ENCODE measurements at places on chromosomes 5 and 9.

DNA sequence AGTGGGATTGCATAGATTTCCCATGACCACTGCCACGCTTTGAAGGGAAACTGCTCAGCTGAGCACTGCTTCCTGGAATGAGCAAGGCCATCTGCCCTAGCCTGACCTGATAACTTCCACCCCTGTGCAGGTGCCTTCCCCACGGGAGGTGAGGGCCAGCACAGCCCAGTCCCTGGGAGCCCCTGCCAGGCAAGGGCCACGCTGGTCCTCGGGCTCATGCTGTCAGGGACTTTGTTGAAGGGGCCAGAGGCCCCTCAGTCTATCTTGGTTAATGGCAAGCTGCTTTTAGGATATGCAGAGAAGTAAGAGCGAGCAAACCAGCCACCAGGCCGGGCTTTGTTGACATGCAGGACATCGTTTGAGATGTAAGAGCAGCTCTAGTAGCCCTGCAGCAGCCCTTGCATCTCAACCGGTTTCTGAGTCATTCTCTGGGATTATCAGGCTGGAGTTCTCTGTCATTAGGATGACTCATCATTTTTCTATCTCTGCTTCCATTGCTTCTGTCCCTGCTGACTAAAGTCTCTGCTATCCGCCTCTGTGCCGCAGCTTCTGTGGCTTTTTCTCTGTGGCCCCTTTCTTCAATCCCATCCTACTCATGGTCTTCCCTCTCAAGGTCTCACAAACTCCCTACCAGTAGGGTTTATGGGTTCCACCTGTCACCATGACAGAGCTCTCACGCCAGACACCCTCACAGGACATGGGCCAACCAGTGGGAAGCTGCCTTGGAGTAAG is 30.6 kb upstream of the IQGAP2 start:
- H3K36me3 ChIP-seq, result no peaks in the 10 kb centered on the region
- no peak overlapping the region for H3K27ac ChIP-seq
- no peak overlapping the region for H3K4me3 ChIP-seq
- DNase-seq, result no peak
- no peaks in the 10 kb centered on the region for H3K27me3 ChIP-seq

- DNase-seq, result peak; percentile 95
- H3K4me1 ChIP-seq, result peaks cover 5% of the 10 kb centered on the region
- H3K27ac ChIP-seq, result peak within 1 kb of the TSS; percentile 93
- no peaks in the 10 kb centered on the region for H3K27me3 ChIP-seq
- peak within 1 kb of the TSS; percentile 96 for H3K4me3 ChIP-seq
These were observed at the start of gene BNIP1 for GRCh38 chr5:173144200-173145176. TSS of gene BNIP1 (plus strand) at chr5:173144531. CDS start at chr5:173144546, 15 bp downstream.

GRCh38 chr5:181241393-181241975 is 2.2 kb downstream of the RACK1 start:
- peak; percentile 80 for DNase-seq
- peaks cover 59% of the 10 kb centered on the region for H3K4me1 ChIP-seq
- H3K36me3 ChIP-seq, result peaks cover 51% of the 10 kb centered on the region
- peak overlapping the region; percentile 97 for H3K4me3 ChIP-seq
- peak overlapping the region; percentile 100 for H3K27ac ChIP-seq

- no peak overlapping the region for H3K27ac ChIP-seq
- no peak for DNase-seq
- H3K36me3 ChIP-seq, result no peaks in the 10 kb centered on the region
- H3K27me3 ChIP-seq, result no peaks in the 10 kb centered on the region
- peaks cover 11% of the 10 kb centered on the region for H3K4me1 ChIP-seq
- peak overlapping the region; percentile 1 for H3K4me3 ChIP-seq
These were observed 8.4 kb upstream of the GOLPH3 start for GRCh38 chr5:32182463-32183063.

DNA sequence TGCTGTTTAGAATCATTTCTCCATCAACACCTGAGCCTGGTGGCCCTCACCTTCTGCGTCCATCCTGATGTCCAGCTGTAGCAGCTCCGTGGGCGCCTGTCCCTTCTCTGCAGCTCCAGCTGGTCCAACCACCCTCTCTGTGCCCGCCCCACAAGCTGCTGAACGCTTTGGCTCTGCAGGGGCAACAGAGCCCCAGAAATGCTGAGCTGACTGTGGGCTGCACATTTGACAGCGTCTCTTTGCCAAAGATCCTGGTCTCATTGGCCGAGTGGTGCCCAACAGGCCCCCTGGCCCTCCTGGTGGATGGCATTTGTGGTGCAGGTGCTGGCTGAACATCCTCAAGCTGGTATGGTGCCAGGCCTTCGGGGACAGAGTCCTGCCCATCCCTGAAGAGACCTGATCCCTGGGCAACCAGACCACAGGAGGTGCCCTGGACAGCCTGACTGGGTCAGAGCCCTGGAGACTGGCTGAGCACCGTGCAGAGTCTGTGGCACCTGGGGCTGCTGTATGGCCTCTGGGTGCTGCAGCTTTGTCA is 25.3 kb upstream of the CEP72 start:
- peak; percentile 12 for DNase-seq
- H3K4me1 ChIP-seq, result peaks cover 4% of the 10 kb centered on the region
- H3K36me3 ChIP-seq, result no peaks in the 10 kb centered on the region
- H3K27me3 ChIP-seq, result peaks cover 30% of the 10 kb centered on the region

DNA sequence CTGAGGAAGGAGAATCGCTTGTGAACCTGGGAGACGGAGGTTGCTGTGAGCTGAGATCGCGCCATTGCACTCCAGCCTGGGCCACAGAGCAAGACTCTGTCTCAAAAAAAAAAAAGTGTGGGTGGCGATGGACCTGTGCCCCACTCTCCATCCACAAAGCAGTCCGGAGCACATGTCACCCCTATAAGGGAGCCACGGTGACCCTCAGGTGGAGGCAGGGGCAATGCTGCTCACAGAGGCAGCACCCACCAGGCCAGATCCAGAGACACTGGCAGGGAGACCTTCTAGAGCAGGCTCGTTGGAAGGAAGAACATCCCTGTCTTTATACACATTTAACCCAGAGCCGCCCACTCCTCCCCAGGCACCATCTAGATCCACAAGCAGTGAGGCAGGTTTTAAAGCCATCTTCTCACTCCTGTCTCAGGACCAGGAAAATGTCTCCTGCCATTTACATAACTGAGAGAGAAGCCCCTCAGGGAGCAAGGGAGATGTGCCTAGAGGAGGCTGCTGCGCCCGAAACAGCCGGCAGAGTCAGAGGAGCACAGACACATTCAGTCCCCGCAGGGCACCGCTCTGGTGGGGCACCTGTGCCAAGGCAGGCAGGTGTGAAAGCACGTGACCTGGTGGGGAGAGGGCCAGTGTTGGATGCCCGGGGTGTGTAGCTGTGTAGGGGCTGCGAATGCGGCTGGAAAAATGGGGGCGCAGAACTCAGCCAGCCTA is 31.6 kb upstream of the ADAMTS2 start:
- H3K4me1 ChIP-seq, result no peaks in the 10 kb centered on the region
- peak; percentile 42 for DNase-seq
- H3K27me3 ChIP-seq, result no peaks in the 10 kb centered on the region
- no peaks in the 10 kb centered on the region for H3K36me3 ChIP-seq

DNA sequence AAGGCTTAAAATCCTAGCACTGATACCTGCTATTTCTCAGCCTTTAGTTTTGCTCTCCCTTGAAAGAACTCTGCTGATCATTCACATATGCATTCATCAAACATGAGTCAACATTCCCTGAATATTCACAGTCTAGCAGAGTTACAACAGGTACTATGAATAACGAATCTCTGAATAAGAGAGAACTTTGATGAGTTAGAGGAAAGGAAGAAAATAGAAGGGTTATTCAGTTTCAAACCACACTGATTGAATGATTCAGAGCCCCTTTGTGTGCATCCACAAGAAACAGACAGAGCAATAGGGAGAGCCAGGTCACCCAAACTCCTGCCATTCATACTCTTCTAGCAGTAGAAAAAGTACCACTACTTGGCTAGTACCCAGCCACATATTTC is 36.0 kb downstream of the FOXD1 start:
- no peaks in the 10 kb centered on the region for H3K36me3 ChIP-seq
- H3K27ac ChIP-seq, result no peak overlapping the region
- H3K4me1 ChIP-seq, result no peaks in the 10 kb centered on the region
- no peak for DNase-seq

- H3K27me3 ChIP-seq, result peaks cover 63% of the 10 kb centered on the region
- H3K36me3 ChIP-seq, result peaks cover 5% of the 10 kb centered on the region
- no peak for DNase-seq
- peak overlapping the region; percentile 75 for H3K4me3 ChIP-seq
- no peak overlapping the region for H3K27ac ChIP-seq
- H3K4me1 ChIP-seq, result peaks cover 5% of the 10 kb centered on the region
These were observed 789 bp downstream of the SEMA6A start for GRCh38 chr5:116573702-116574366.

DNA sequence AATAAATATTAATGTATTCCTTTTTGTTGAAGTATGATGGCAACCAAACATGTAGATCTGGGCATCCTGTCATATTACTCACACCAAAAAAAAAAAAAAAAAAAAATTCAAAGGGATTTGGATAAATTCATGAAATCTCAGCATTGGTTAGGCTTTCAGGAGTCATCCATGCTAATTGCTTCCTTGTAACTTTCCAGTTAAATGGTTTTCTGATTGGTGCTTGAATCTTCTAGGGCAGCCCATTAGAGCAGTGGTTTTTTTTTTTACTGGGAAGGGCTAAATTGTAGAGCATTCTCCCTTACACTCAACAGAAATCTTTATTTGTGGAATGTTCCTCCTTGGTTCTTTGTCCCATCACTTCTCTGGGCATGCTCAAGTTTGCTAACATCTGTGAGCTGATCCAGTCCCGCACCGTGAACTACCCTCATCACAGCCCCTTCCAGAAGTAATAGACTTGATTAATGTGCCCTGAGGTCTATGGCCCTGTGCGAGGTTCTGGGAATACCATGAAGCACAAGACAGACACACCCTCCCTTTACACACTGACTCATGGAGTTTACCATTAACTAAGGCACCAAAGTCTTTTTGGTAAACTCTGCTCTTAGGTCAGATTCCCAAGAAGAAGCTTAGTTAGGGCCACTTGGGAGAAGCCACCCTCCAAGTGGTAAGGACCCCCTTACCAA is 56.0 kb downstream of the RGS3 start:
- no peak for DNase-seq
- H3K4me1 ChIP-seq, result peaks cover 85% of the 10 kb centered on the region
- peak overlapping the region; percentile 96 for H3K4me3 ChIP-seq
- H3K27ac ChIP-seq, result peak overlapping the region; percentile 95
- H3K27me3 ChIP-seq, result no peaks in the 10 kb centered on the region

DNA sequence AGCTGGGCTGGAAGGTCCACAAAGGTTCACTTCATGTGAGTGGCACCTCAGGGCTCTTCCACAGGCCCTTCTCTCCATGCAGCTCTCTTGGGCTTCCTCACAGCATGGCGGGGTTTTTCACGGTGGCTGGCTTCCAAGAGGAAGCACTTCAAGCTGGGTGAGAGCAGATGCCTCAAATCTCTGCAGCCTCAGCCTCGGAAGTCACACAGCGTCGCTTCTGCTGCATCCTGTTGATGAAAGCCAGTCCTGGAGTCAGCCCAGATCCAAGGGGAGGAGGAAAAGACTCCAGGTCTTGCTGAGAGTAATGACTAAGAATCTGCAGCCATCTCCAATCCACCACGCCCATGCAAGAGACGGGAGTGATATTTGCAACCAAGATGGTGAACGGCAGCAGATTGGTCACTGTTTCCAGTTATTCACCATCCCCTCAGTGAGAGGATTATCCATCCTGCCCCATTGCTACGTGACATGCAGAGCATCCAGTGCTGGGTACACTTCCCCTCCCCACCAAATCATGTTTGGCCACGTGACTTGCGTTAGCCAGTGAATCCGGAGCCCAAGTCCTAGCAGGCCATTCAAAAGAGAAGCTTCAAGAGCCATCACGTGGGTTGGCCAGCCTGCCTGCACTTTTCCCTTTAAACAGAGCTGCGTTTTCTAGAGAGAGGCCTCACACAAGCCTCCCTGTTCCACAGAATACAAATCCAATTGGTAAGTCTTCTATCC is 173.9 kb downstream of the C9orf50 start:
- peaks cover 5% of the 10 kb centered on the region for H3K4me1 ChIP-seq
- DNase-seq, result no peak
- peaks cover 5% of the 10 kb centered on the region for H3K27me3 ChIP-seq
- H3K27ac ChIP-seq, result no peak overlapping the region
- no peaks in the 10 kb centered on the region for H3K36me3 ChIP-seq

- no peaks in the 10 kb centered on the region for H3K27me3 ChIP-seq
- no peaks in the 10 kb centered on the region for H3K36me3 ChIP-seq
- no peak overlapping the region for H3K27ac ChIP-seq
- H3K4me3 ChIP-seq, result no peak overlapping the region
- DNase-seq, result no peak
- H3K4me1 ChIP-seq, result peaks cover 17% of the 10 kb centered on the region
These were observed 5.4 kb upstream of the ZDHHC12 start for GRCh38 chr9:128729302-128729701.

DNA sequence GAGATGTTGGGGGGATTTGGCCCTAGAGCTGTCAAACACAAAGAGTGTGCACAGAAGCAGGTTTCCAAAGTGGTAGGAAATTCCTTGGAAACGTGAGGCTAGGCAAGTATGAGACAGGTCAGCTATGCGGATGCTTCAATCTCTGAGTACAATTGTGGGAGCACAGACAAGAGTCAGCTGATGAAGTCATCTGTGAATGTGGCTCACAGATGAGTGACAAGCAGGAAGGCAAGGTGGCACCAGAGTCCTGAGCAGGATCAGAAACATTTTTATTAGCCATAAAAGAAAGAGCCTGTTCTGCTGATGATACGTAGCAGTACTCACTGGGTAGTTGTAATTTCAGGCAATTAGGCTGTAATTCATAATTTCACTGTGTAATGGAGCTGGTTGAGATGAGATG is 117.0 kb downstream of the DCP2 start:
- H3K27ac ChIP-seq, result no peak overlapping the region
- peaks cover 16% of the 10 kb centered on the region for H3K27me3 ChIP-seq
- H3K4me3 ChIP-seq, result no peak overlapping the region
- no peaks in the 10 kb centered on the region for H3K4me1 ChIP-seq

DNA sequence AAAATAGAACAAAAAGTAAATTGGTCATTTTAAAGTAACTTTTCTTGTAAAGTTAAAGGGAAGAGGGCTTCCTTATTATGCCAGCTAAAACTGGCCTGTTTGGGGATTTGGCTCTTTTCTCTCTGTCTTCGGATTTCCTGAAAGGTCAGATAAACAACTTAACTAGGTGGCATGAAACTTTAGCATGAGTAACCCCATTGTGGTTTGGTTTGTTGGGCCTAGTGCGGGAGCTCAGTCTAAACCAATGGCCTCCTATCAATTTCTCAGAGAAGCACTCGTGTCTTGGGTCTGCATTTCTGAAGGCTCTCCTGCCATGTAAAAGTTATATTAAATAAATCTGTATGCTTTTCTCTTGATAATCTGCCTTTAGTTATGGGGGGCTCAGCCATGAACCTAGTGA is 48.5 kb upstream of the ANKH start:
- DNase-seq, result no peak
- H3K27ac ChIP-seq, result no peak overlapping the region
- no peaks in the 10 kb centered on the region for H3K4me1 ChIP-seq
- peaks cover 13% of the 10 kb centered on the region for H3K27me3 ChIP-seq
- H3K36me3 ChIP-seq, result no peaks in the 10 kb centered on the region

GRCh38 chr5:174337276-174338184 is 292.0 kb downstream of the NSG2 start:
- peaks cover 14% of the 10 kb centered on the region for H3K27me3 ChIP-seq
- no peaks in the 10 kb centered on the region for H3K36me3 ChIP-seq
- H3K4me1 ChIP-seq, result no peaks in the 10 kb centered on the region
- H3K27ac ChIP-seq, result no peak overlapping the region

All from natural killer cell treated with Interleukin-12 subunit alpha and Interleukin-12 subunit beta and Interleukin-15 and Interleukin-18, amount 100 ng/mL, for 72 hours (primary cell).